ENCODE measurements at places on chromosomes 4 and X.

- no peak for DNase-seq
Measured at GRCh38 chr4:180179146-180179545, 2064.1 kb upstream of the TENM3 start.

GRCh38 chrX:69207216-69207615, 42.0 kb upstream of the PJA1 start:
- no peak for DNase-seq

- no peak for DNase-seq
Measured at GRCh38 chr4:165328708-165329107, 1.2 kb downstream of the MSMO1 start.

DNA sequence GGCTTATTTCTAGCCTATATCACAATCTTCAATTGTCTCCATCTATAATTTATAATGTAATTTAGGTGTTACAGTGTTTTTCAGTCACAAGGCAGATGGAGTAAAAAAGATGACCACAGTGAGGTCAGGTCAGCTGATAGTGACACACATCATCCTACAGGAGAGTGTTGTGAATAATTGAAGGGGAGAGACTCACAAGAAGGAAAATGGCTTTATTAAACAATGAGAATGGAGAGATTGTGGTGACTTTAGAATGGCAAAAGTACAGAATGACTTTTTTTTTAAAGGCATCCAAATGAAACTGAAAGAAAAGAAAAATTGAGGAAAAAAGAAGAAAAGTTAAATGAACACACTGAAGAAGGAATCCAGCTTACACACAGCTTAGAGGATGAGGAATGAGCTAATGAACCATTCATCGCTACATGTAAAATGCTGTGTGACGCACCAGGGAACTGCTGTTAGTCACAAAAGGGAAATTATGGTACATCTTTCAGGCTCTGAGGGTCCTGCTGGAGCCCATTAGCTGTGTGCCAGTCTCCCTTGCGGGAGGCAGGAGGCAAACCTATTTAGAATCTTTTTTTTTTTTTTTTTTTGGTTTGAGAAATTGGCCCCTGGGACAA, 56.6 kb downstream of the SPRY1 start:
- DNase-seq = no peak

GRCh38 chr4:65383589-65384305, 286.5 kb downstream of the EPHA5 start:
- DNase-seq = no peak

- DNase-seq = peak; percentile 37
Measured at GRCh38 chr4:6926681-6927478, 17.3 kb downstream of the TBC1D14 start.

DNA sequence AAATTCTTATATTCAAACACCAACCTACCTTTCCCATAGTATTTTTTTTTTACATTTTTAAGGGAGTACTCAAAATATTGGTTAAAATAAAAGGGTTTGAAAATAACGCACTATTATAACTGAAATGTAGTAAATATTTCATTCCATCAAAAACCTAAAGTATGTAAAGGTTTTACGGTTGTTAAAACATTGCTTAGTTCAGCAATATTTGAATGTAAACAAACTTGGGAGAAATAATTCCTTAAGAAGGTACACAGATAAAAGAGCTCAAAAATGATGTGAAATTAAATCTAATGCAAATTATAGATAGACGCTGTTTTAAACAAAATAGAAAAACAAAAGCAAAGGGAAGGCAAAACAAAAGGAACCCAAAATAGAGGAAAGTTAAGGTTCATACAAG, 1476.9 kb downstream of the PCDH18 start:
- DNase-seq = no peak

DNA sequence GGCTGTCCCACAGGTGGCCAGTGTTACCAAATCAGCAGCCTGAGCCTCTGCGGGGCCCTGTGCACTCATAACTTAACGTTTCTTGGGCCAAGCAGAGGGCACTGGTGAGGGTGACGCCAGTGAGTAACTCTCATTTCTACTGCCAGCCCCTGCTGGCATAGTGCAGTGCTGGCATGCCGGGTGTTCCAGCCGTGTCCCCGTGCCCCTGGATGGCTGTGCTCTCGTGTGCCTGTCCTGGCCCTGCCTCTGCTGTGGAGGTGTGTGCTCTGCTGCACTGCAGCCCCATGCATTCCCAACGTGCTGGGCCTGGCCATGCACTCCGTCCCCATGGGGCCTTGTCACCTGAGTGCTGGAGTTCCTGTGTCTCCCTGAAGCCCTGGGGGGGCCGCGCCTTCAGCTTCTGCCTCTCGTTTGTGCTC, 14.7 kb downstream of the TBC1D14 start:
- no peak for DNase-seq

- DNase-seq = no peak
Measured at GRCh38 chr4:30792601-30793000, 72.4 kb downstream of the PCDH7 start.

DNA sequence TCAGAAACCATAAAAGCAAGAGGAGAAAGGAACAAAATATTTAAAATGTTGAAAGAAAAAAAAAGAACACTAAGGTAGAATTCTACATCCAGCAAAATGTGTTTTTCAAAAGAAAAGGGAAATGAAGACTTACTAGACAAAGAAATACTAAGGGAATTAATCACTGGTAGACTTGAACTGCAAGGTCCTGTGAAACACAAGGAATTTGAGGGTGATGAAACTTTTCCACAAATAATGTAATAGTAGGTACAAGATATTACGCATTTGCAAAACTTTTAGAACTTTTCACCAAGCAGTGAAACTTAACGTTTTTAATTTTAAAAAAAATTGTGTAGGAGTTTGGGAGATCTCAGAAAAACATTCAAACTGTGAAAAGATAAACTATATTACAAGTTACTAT, 180.3 kb upstream of the MAGEB16 start:
- DNase-seq = no peak

DNA sequence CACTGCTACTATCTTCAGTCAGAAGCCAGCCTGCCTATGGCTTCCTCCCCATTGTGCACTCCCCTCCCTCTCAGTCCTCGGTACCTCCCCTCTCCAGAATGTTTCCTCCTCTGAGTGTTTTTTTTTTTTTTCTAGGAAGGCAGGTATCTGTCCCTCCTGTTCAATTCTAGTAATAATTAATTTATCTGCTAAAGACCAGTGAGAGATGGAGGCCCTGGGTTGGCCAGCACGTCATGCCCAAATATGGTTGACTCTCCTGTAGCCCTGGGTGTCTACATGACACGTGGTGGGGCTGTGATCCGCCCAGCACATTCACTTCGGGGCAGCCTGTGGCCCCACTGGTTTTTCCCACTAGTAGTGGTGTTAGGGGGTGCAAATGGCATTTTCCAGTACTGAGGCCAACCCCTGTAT, 1.8 kb downstream of the FLNA start:
- DNase-seq = no peak

- DNase-seq = no peak
Measured at GRCh38 chr4:83779103-83780052, 243.5 kb downstream of the GPAT3 start.

GRCh38 chr4:167041524-167041923, 192.8 kb downstream of the SPOCK3 start:
- no peak for DNase-seq

DNA sequence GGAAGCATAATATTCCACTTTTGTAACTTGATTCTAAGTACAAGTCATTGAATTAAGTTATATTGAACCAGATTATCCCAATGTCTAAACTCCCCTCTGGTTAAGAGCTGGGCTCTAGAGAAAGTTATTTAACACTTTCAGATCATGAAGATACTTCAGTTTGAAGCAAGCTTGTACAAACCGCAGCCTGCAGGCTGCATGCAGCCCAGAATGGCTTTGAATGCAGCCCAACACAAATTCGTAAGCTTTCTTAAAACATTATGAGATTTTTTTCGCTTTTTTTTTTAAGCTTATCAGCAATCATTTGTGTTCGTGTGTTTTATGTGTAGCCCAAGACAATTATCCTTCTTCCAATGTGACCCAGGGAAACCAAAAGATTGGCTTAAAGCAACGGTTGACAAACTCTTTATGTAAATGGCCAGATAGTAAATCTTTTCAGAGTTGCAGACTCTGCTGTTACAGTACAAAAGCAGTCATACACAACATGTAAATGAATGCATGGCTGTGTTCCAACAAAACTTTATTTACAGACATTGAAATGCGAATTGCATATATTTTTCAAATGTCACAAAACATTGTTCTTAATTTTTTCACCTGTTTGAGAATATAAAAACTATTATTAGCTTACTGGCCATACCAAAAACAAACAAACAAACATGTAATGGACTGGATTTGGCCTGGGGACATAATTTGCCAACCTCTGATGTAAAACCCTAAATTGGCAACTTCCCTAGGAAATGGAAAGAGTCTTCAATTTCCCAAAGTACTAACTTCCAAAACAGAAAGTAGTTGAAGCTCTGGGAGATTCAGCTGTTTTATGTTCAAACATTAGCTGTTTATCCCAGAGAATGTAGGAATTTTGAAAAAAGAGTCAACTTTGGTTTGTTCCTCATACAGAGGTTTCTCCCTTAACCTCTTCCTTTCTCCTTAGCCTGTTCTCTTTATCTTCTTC, 201.1 kb upstream of the MBNL3 start:
- DNase-seq = no peak

GRCh38 chr4:180156684-180157083, 2086.5 kb upstream of the TENM3 start:
- no peak for DNase-seq

DNA sequence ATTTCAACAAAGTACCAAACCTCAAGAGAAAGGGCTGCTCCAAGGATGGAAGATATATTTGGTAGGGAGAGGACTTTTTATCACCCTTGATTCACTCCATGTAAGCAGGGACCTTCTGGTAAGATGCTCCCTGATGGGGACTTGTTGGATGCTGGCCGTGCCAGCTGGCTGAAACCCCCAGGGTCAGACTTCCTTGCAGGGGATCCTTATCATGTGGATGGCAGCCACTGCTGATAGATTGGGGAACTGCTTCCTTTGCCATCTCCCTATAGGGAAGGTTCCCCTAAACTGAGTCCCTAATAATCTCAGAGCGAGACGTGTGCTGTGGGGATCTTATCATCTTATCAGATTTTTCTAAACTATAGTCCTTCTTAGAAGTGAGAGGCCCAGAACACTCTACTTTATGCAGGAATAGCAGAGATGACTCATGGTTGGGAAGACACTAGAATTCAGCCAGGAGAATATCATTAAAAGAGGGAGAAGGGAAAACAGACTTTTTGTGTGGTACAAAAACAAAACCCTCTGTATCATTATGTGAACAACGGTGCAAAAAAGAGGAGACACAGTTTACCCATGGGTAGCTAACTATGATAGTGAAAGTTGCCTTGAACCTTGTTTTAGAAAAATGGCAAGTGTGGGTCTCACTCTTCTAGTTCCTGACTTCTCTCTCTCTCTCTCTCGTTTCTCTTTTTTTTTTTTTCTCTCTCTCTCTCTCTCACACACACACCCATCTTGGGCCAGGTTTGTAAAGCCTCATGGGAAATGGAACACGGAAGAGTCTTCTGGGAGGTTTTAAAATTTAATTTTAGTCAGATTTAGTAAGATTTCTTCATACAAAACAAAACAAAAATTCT, 16.1 kb downstream of the RHOH start:
- no peak for DNase-seq

DNA sequence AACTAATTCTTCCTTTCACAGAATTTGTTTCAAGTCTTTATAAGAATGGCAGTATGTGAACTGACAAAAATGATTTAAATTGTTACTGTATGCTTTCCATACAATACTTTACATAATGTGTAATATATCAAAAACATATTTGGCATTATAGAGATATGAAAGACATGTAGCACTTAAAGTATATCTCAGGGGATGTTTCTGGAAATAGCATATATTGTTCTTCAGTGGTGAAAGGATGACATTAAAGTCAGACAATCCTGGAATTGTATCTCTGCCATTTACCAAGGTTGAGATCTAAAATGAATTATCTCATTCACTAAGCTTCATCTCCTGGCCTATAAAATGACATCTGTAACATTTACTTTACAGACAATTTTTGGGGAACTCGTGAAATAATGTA, 358.4 kb upstream of the EPHA5 start:
- DNase-seq = no peak

- no peak for DNase-seq
Measured at GRCh38 chrX:132093239-132093860, 34.5 kb downstream of the FRMD7 start.

DNA sequence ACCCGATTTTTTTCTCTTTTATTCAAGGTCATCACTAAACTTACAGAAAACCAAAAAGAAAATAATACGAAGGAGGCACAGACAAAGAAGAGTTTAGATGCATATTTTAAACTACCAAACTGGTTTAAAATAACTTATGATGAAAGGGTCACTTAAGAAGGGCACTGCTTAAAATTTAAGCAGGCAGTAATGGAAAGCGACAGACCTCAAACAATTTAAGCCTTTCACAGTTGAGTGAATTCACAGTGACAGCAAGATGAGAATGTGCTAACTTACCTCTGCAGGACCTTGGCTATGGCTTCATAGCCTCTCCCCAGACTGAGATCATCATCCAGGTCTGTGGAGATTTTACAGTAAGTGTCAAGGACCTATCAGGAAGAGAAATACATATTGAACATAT, 112.1 kb downstream of the TTC29 start:
- DNase-seq = no peak

GRCh38 chrX:110442635-110443034, 84.0 kb downstream of the RTL9 start:
- DNase-seq = no peak

DNA sequence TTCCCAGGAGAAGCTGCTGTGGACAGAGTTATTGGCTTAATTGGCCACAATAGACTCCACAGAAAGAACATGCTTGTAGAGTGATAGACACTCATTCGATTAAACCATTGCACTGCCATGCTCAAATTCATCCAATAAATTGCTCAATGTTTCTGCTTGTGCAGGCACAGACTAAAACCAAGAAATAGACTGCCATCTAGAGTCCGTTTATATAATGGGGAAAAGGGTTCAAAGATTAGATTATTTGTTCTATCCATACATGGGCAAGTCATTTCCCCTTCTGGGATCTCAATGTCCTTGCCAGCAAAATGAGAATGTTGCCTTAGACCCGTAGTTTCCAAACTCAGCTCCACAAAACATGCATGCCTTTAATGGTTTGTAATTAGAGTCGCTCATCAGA, 8.7 kb downstream of the SMIM10 start:
- DNase-seq = no peak

- DNase-seq = no peak
Measured at GRCh38 chr4:173301518-173302201, 32.5 kb downstream of the HMGB2 start.

DNA sequence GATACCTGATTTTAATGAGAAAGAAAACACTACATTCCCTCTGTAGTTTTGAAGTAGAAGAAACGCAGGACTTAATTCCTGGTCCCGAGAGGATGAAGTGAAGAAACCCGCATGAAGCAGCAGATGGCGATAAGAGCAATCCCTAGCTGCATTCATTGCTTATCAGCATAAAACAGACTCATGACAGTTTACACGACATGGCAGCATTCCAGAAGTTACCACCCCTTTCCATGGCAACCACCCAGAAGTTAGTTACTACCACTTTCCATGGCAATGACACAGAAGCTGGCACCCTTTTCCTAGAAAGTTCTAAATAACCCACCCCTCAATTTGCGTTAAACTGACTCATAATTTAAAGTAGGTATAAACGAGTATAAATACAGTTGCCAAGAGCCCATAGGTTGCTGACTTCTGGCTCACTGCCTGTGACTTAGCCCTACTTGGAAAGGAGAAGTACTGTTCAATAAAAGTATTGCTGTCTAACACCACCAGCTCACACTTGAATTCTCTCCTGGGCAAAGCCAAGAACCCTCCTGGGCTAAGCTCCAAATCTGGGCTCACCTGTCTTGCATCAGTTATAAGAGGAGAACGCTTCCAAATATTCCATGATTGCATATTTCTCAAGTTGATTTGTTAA, 5.5 kb upstream of the XAGE2 start:
- no peak for DNase-seq

- no peak for DNase-seq
Measured at GRCh38 chr4:95694411-95694810, 145.5 kb upstream of the PDHA2 start.

GRCh38 chr4:21184788-21185187, 484.5 kb downstream of the PACRGL start:
- DNase-seq = no peak

All from stimulated activated CD4-positive, alpha-beta T cell treated with anti-CD3 and anti-CD28 coated beads, Interleukin-15, amount 100 ng/mL, for 1 hour (primary cell).